Mesendoderm (in vitro differentiated cells): ENCODE measurements at places on chromosomes 6 and 20.

GRCh38 chr6:69097948-69098347 lies 462.9 kb downstream of the ADGRB3 start:
- no peak for DNase-seq

- DNase-seq, result no peak
These were observed 9.7 kb downstream of the PTCHD4 start for GRCh38 chr6:48101290-48101689.

DNA sequence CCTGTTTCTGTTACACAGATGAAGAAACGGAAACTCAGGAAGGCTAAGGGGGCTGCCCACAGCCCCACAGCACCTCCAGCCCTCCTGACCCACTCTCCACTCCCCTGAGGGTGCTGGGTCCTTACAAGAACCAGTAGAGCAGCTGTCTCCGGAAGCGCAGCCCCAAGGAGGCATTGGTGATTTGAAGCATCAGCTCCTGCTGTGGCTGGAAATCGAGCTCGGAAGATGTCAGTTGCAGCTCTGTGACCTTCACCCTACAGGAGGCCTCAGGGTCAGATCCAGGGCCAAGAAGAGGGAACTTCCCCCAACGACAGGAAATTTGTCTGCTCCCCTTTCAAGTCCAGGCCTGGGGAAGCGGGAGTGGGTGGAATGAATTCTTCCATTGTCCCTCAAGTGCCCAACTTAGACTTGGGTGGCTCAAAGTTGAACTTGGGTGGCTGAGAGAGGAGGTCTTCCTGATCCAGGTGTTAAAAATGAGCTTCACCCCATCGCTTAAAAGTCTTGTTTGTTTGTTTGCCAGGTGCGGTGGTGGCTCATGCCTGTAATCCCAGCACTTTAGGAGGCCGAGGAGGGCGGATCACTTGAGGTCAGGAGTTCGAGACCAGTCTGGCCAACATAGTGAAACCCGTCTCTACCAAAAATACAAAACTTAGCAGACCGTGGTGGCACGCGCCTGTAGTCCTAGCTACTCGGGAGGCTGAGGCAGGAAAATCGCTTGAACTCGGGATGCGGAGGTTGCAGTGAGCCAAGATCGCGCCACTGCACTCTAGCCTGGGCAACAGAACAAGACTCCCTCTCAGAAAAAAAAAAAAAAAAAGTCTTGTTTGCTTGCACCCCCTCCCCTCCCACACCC lies 1.9 kb downstream of the PLTP start:
- no peak for DNase-seq

- no peak for DNase-seq
These were observed 98.1 kb upstream of the TOP1 start for GRCh38 chr20:40930561-40930960.

- no peak for DNase-seq
These were observed 41.8 kb upstream of the DST start for GRCh38 chr6:56684342-56685101.

GRCh38 chr6:127904160-127904559 lies 3.3 kb upstream of the THEMIS start:
- DNase-seq, result no peak

DNA sequence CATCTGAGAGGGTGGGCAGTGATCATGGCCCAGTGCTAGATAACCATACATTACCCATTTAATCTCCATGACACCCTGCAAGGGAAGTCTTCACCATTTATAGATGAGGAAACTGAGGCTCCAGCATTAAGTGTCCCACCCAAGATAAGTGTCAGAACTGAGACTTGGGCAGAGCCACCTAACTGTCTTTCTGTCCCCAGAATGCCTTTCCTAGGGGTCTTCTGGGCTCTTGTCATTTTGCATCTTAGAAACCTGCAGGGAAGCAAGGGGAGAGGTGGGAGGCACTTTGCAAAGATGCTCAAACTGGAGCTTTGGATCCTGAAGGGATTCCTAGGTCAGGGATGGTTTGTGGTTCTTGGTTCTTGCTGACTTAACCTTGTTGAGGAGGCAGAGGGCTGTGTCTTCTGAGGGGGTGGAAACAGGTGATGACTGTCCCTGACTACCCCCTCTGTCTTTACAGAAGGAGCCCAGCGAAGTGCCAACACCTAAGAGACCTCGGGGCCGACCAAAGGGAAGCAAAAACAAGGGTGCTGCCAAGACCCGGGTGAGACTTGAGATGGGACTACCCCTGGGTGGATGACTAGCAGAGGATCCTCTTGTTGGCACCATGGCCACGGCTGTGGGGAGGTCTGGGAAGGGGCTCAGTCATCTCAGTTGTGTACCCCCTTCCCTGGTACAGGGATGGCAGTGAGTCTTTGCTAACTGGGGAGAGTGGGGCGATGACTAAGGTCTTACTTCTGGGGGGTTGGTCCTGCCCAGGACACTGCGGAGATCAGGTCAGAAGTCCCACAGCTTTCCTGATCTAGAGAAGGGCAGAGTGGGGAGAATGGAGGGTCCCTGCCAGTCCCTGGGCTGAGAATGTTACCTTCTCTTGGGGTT lies 5.8 kb downstream of the HMGA1 start:
- no peak for DNase-seq
